Activated T-cell treated with anti-CD3 and anti-CD28 coated beads, Interleukin-2, amount 50 U/mL, for 72 hours (primary cell): ENCODE measurements at places on chromosomes 4 and X. TPM values are rescaled to one million over a fixed set of nuclear protein-coding genes. Genes with fewer than 3 reads are reported as not detected.
A peak's percentile ranks its signal among the peaks of the same experiment; 100 is the strongest.

DNA sequence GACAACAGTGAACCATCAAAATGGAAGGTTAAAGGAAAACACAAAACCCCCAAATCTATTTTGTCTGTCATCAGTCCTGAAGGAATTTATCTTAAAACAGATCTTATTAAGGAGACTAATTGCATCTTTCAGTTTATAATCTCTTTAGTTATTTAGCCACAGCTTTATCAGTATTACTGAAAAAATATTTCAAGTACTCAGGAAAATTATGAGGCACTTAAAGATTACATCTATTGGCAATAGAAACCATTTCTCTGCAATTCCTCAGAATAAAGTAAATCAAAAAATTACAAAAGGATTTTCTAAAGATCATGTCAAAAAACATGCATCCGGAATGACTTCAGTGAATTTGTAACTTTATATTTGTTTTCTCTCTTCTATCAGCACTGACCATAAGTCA, 35.2 kb downstream of the ANTXR2 start:
- peaks cover 3% of the 10 kb centered on the region for H3K36me3 ChIP-seq
- peak overlapping the region; percentile 46 for H3K27ac ChIP-seq
- H3K4me3 ChIP-seq: no peak overlapping the region
- H3K27me3 ChIP-seq: no peaks in the 10 kb centered on the region
- peaks cover 32% of the 10 kb centered on the region for H3K4me1 ChIP-seq

The DUSP9 gene
- total RNA-seq: not detected

The C1GALT1C1 gene
- 7.2 TPM for total RNA-seq

The SEC24D gene
- total RNA-seq: 60.4 TPM

GRCh38 chr4:4912155-4912554, 52.7 kb downstream of the MSX1 start:
- peaks cover 4% of the 10 kb centered on the region for H3K27me3 ChIP-seq
- no peaks in the 10 kb centered on the region for H3K4me1 ChIP-seq
- H3K36me3 ChIP-seq: peaks cover under 1% of the 10 kb centered on the region
- H3K4me3 ChIP-seq: no peak overlapping the region
- no peak for DNase-seq

The AMTN gene
- total RNA-seq: not detected

DNA sequence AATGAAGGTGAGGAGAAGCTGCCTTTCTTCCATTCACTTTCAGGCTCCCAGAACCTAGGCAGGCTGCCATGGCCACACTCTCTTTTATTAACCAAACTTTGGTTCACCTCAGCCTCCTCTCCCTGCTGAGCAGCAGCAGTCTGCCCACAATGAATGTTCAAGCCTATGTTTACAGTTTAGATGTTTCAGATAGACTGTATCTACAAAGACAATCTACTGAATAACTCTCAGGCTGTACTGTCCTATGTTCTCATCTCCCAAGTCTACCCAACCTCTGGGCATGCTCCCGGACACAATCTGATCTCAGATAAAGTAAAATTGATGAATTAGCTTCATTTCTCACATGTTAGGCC, 59.2 kb upstream of the TMEM164 start:
- DNase-seq: no peak
- H3K4me3 ChIP-seq: no peak overlapping the region
- no peak overlapping the region for H3K27ac ChIP-seq
- H3K27me3 ChIP-seq: peaks cover 16% of the 10 kb centered on the region
- no peaks in the 10 kb centered on the region for H3K36me3 ChIP-seq

DNA sequence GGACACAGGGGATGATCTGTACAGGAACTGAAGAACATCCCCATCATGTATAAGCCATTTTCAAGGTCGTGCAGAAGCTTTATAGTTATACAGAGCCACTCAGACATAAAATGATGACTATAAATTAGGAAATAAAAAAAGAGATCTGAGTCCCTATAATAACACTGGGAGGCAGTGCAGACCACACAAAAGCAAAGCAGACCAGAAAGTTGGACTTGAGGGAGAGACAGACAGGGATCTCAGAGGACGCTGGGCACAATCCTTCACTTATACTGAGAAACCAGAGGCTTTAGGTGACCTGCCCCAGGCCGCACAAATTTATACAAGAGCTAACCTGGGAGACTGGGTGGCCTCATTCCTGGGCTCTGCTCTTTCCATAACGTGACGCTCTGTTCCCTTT, 70.5 kb downstream of the HADH start:
- peak overlapping the region; percentile 39 for H3K27ac ChIP-seq
- H3K4me3 ChIP-seq: no peak overlapping the region
- no peaks in the 10 kb centered on the region for H3K27me3 ChIP-seq
- H3K36me3 ChIP-seq: peaks cover 22% of the 10 kb centered on the region
- no peak for DNase-seq
- peaks cover 62% of the 10 kb centered on the region for H3K4me1 ChIP-seq
